ENCODE measurements at places on chromosomes 7 and 10.

DNA sequence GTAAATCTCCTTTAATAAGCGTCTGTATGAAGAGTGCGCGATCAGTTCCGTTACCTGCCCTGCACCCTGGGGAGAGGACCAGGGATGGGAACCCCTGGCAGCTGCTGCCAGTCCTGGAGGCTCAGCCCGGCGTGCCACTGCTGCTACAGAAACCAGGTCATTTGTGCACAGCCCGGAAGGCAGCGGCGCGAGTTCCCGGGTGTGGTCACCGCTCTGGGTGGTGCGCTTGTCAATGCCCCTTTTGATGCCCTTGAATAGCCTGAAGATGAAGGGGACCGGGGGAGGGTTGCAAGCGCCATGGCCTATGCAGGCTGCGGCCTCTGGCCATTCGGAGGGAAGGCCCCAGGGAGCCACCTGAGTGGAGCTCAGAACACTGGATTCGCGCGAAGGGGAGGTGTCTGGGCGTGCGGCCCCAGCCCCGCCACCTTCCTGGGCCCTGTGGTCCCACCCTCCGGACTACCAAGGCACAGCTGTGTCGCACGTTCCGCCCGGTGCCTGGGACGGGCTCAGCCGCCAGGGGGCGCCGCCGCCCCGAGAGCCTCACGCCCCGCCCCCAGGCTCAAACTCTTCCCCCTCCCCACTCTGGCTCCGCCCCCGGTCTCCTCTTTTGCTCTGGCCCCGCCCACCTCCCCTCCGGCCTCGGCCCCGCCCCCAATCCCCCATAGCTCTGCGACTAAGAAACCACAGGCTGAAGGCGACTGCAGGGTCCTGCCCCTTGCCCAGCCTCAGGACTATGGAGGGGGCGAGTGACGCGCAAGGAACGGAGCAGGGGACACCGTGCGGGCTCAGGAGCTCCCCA is 16.5 kb downstream of the AP5Z1 start:
- peak; percentile 76 for DNase-seq

GRCh38 chr10:47183704-47184041 is 116.3 kb upstream of the GDF10 start:
- DNase-seq = no peak

GRCh38 chr10:128095027-128095752 is 31.0 kb downstream of the MKI67 start:
- peak; percentile 44 for DNase-seq

DNA sequence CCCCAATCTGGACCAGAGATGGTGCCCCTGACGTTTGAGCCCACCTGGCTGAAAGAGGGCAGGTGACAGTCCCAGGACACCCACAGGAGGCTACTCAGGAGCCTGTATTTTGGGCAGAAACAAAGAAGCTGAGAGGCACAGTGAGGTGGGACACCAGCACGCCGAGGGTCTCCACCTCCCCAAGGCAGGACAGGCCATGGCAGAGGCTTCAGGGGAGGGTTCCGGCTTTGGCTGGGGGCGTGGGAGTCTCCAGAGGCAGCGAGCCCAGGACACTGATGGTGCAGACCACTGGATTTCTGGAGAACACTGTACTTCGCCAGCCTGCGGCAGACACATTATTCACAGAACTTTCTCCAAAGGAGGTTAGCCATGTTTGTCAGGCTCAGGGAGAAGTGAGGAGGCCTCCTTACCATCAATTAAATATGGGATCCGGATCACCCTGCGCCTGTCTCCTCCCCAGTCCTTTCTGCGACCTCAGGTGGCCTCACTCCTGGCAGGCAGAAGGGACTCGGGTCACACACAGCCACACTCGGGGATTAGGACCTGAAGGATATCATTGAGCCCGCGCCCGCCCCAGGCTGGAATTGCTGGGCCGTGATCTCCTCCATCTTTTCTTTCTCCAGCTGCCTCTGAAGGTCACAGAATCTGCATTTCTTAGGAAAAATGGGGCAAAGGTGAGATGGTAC is 98.3 kb downstream of the MKI67 start:
- no peak for DNase-seq

DNA sequence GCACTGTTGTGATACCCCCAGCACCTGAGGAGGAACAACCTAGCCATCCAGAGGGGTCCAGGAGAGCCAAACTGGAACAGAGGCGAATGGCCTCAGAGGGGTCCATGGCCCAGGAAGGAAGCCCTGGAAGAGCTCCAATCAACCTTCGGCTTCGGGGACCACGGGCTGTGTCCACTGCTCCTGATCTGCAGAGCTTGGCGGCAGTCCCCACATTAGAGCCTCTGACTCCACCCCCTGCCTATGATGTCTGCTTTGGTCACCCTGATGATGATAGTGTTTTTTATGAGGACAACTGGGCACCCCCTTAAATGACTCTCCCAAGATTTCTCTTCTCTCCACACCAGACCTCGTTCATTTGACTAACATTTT is 1.6 kb upstream of the CASP2 start:
- no peak for DNase-seq

DNA sequence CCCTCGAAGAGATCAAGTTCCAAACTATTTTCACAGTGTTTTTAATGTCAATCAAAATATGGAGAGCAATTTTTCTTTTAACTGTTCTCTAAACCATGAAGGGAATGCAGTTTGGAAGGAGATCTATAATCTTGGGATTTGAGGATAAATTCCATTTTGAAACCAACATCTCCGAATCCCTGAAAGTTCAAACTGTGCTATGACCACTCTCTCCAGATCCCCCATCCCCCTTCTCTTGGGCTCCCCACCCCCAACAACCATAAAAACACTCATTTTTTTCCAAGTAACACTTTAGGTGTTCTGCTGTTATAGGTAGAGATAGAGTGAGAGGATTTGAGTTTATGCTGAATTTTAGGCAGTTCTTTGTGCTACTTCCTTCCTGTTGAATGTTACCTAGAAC is 1.7 kb downstream of the CALD1 start:
- DNase-seq = no peak
